ENCODE measurements at places on chromosomes 5 and 9.

- H3K4me1 ChIP-seq, result no peaks in the 10 kb centered on the region
- H3K4me3 ChIP-seq, result no peak overlapping the region
- no peak overlapping the region for H3K27ac ChIP-seq
- H3K36me3 ChIP-seq, result no peaks in the 10 kb centered on the region
Observed at GRCh38 chr5:2302169-2302568, 419.4 kb upstream of the IRX4 start.

DNA sequence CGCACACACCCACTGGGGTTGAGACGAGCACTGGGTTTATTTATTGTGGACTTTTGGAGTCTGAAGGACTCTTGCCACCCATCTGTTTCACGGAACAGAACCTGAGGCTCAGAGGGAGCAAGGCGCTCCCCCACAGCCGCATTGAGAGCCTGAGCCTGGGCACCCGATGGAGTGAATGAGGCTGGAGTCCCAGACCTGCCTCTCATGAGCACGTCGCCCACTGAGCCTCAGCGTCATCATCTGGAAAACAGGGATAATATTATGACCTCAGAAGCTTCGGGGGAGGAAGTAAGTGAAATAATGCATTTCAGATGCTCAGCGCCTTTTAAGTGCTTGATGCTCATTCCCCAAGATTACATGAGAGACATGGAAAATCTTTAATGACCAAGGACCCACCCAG lies 5.5 kb downstream of the NEK6 start:
- H3K27me3 ChIP-seq, result peaks cover 36% of the 10 kb centered on the region
- H3K4me3 ChIP-seq, result no peak overlapping the region

GRCh38 chr9:99416007-99416406 lies 193.9 kb downstream of the SEC61B start:
- no peak for DNase-seq
- H3K4me1 ChIP-seq, result peaks cover 4% of the 10 kb centered on the region
- no peak overlapping the region for H3K4me3 ChIP-seq
- H3K27ac ChIP-seq, result no peak overlapping the region
- peaks cover 11% of the 10 kb centered on the region for H3K27me3 ChIP-seq

DNA sequence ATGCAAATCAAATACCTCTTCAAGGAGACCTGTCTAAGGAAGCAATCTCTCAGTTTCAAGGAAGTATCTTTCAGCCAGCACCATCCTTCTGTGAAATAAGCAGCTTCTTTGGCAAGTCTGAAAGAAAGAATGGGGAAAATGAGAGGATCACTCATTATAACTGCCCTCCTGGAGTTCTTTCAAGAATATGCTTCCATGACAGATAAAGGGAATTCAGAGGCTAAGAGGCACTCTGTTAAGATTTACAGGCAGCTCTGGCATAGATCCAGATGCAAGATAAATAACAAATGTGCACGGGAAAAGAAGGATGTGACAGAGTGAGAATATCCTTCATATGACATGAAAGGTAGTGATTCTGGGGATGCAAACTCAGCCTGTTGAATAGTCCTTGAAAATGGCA lies 348.2 kb upstream of the CCNG1 start:
- H3K4me1 ChIP-seq, result no peaks in the 10 kb centered on the region
- H3K27me3 ChIP-seq, result no peaks in the 10 kb centered on the region
- no peaks in the 10 kb centered on the region for H3K36me3 ChIP-seq

DNA sequence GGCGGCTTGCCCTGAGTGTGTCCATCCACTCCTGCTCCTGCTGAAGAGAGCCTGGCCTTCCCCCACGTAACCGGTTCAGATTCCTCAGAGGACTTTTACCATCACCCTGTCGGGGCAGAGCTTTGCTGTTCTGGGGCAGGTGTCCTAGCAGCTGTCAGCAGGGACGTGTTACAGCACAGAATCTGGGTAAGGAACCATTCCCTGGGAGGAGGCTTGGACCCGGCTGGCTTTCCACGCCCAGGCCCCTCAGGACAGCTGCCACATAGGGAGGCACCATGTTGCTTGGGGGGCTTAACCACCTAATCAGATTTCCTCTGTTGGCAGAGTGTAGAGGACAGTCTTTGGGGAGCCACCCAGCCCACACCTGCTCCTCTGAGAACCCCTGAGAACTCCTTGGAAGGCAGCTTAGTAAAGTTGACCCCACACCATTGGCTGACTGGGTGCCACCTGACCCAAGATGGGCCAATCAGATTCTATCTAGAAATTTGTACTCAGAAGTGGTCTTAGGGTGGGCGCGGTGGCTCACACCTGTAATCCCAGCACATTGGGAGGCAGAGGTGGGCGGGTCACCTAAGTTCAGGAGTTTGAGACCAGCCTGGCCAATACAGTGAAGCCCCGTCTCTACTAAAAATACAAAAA lies 23.3 kb upstream of the EEIG1 start:
- H3K27ac ChIP-seq, result no peak overlapping the region
- peaks cover 40% of the 10 kb centered on the region for H3K4me1 ChIP-seq
- peaks cover 5% of the 10 kb centered on the region for H3K36me3 ChIP-seq
- no peak overlapping the region for H3K4me3 ChIP-seq

- no peak overlapping the region for H3K27ac ChIP-seq
- H3K27me3 ChIP-seq, result peaks cover 9% of the 10 kb centered on the region
- H3K36me3 ChIP-seq, result no peaks in the 10 kb centered on the region
Observed at GRCh38 chr9:32577316-32577715, 4.4 kb upstream of the NDUFB6 start.

GRCh38 chr5:80926979-80927656 lies 33.0 kb upstream of the RASGRF2 start:
- no peak overlapping the region for H3K27ac ChIP-seq
- no peak for DNase-seq
- no peak overlapping the region for H3K4me3 ChIP-seq
- H3K4me1 ChIP-seq, result peaks cover 6% of the 10 kb centered on the region
- no peaks in the 10 kb centered on the region for H3K27me3 ChIP-seq

- no peak for DNase-seq
- no peak overlapping the region for H3K4me3 ChIP-seq
- H3K4me1 ChIP-seq, result no peaks in the 10 kb centered on the region
- H3K27ac ChIP-seq, result no peak overlapping the region
- no peaks in the 10 kb centered on the region for H3K36me3 ChIP-seq
Observed at GRCh38 chr5:148556835-148557234, 97.5 kb downstream of the HTR4 start.

DNA sequence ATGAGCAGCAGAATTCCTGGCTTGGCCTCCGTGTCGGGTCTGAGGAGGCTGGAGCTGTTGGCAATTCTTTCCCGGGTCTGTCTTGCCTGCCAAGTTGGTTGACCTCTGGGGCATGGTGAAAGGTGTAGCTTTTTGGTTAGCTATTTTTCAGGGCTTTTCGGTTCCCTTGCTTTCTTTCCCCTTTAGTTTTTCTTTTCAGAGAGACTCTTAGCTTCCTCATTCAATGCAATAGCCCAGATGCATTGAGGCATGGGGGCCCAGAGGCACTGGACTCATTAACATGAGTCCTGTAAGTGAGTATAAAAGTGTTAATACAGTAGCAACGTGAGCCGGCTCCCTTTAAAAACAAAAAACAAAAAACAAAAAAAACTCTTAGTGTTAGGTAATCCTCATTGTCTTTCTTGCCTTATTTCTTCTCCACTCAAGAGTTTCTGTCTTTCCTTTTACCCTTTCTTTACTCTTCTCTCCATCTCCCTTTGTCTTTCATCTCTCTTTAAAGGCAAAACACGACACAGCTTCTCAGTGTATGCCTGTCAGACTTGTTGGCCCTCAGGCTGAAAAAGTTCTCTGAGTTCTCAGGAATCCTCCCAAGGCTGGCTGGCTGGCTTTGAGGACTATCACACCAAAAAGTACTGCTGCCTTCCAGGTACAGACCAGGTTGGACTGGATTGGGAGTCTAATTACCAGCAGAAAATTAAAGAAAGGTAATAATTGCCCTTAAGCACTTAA lies 289.9 kb upstream of the TUT7 start:
- no peaks in the 10 kb centered on the region for H3K36me3 ChIP-seq
- no peaks in the 10 kb centered on the region for H3K27me3 ChIP-seq
- H3K27ac ChIP-seq, result no peak overlapping the region
- no peak overlapping the region for H3K4me3 ChIP-seq
- DNase-seq, result no peak
- no peaks in the 10 kb centered on the region for H3K4me1 ChIP-seq

GRCh38 chr5:81579262-81579924 lies 171.5 kb downstream of the SSBP2 start:
- H3K36me3 ChIP-seq, result peaks cover 4% of the 10 kb centered on the region
- H3K4me1 ChIP-seq, result peaks cover 12% of the 10 kb centered on the region
- H3K27me3 ChIP-seq, result no peaks in the 10 kb centered on the region

DNA sequence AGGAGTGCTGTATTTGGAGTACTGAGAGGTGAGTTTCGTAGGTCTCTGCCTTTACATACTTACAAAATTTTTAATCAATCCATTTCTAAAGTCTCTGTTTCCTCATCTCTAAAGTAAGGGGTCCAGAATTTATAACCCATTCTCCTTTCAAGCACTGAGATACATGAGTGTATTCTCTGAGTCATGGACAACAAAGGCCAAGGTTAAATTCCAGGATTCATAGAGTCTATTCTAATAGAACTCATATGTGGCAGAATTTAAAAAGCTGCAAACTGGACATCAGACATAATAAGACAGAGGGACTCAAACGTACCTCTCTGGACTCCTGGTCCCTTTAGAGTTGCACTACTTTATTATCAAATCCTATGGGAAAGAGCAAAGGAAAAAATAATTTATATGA lies 112.5 kb upstream of the SLIT3 start:
- H3K4me1 ChIP-seq, result no peaks in the 10 kb centered on the region
- H3K4me3 ChIP-seq, result no peak overlapping the region
- H3K27ac ChIP-seq, result no peak overlapping the region
- H3K36me3 ChIP-seq, result no peaks in the 10 kb centered on the region

DNA sequence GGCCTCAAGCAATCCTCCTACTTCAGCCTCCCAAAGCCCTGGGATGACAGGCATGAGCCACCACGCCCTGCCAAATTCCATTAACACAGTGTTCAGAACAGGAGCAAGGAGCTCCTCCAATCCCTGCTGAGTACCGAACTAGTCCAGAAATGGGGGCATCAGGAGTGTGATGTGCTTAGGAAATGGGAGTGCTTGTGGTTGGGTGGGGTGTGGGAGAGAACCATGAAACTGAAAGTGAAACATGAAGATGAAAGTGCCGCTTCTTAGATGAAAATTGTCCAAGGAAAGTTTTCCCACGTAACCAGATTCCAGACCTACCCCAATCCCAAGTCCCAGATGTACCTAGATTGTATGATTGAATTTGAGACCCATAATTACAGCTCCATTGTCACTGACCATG lies 16.7 kb upstream of the ZNF131 start:
- H3K4me3 ChIP-seq, result peak overlapping the region; percentile 80
- H3K27ac ChIP-seq, result peak overlapping the region; percentile 20
- peaks cover 25% of the 10 kb centered on the region for H3K4me1 ChIP-seq
- no peak for DNase-seq
- no peaks in the 10 kb centered on the region for H3K27me3 ChIP-seq
- H3K36me3 ChIP-seq, result peaks cover under 1% of the 10 kb centered on the region

GRCh38 chr5:43973318-43973717 lies 370.3 kb downstream of the NNT start:
- no peaks in the 10 kb centered on the region for H3K4me1 ChIP-seq
- H3K27ac ChIP-seq, result no peak overlapping the region
- DNase-seq, result no peak

- H3K36me3 ChIP-seq, result no peaks in the 10 kb centered on the region
- H3K27me3 ChIP-seq, result peaks cover 7% of the 10 kb centered on the region
- no peak overlapping the region for H3K4me3 ChIP-seq
- H3K27ac ChIP-seq, result no peak overlapping the region
- no peak for DNase-seq
- no peaks in the 10 kb centered on the region for H3K4me1 ChIP-seq
Observed at GRCh38 chr9:136174779-136175615, 29.9 kb downstream of the LHX3 start.

DNA sequence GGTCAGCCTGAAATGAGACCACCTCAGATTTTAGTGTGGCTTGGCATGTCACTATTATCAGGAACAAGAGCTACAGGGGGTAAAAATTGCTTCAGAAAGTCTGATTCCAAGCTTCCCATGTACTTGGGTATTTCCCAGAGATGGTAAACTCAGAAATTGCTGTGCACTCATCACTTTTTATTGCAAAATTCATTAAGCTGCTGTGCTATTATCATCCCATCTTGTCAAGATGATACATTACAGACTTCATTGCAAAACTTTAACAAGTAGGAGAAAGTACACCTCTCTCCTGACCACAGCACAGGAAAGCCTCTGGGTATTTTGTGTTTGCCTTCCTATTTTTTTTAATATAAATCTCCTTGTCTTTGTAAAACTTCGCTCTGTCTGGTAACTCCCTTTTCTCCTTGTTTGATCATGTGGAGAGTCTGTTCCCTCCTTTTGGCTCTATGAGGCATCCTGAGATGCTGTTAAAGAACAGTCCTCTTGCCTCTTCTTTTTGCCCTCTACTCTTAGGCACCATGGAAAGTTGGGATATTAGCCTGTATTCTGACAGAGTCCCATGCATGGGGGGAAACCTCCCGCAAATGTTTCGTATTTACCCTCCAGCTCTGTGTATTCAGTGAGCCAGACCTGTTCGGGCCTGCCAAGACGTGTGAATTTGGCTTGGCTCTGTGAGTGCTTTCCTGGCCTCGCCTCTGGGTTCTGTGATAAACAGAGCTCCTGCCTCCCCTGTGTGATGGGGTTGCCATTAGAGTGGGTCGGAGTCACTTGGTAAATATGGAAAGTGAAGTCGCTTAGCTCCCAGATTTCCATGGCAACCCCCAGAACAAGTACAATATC lies 260.7 kb downstream of the NR3C1 start:
- no peaks in the 10 kb centered on the region for H3K27me3 ChIP-seq
- no peak overlapping the region for H3K4me3 ChIP-seq
- H3K4me1 ChIP-seq, result peaks cover 11% of the 10 kb centered on the region
- DNase-seq, result no peak
- peaks cover 10% of the 10 kb centered on the region for H3K36me3 ChIP-seq
- H3K27ac ChIP-seq, result no peak overlapping the region

- no peak overlapping the region for H3K4me3 ChIP-seq
- H3K27ac ChIP-seq, result no peak overlapping the region
- H3K27me3 ChIP-seq, result peaks cover 11% of the 10 kb centered on the region
Observed at GRCh38 chr5:6567835-6568234, 65.0 kb downstream of the NSUN2 start.

GRCh38 chr5:139976703-139977102 lies 66.4 kb downstream of the NRG2 start:
- no peaks in the 10 kb centered on the region for H3K36me3 ChIP-seq
- DNase-seq, result no peak
- no peak overlapping the region for H3K4me3 ChIP-seq
- no peaks in the 10 kb centered on the region for H3K4me1 ChIP-seq
- H3K27me3 ChIP-seq, result peaks cover 21% of the 10 kb centered on the region

DNA sequence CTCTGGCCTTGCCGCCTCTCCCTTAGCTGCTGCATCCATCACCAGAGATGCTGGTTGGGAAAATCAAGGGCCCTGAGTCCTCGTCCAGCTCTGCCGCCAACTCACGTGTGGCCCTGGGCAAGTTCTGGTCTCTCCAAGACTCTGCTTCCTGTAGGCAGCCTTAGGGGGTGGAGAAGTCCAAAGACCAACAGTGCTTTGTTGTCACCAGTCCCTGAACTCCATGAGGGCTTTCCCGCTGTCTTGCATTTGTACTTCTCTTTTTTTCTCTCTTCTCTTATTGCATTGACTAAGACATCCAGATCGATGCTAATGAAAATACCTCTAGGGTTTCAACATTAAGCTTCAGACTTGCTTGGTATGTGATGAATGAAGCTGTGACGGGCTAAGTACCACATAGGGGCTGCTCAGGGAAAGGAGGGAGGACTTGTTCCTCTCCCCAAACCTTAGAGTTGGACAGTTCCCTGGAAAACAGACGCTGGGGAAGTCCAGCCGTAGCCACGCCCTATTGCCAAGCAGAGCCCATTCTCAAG lies 63.7 kb upstream of the STXBP1 start:
- H3K4me1 ChIP-seq, result peaks cover 2% of the 10 kb centered on the region
- no peak overlapping the region for H3K4me3 ChIP-seq
- no peak overlapping the region for H3K27ac ChIP-seq
- H3K36me3 ChIP-seq, result no peaks in the 10 kb centered on the region
